T-helper 2 cell treated with Interferon-gamma antibody and Interleukin-4, amounts not matched to agents 5 μg/mL and 100 μg/mL, for 36 hours (primary cell): ENCODE measurements at places on chromosomes 2 and 18.

DNA sequence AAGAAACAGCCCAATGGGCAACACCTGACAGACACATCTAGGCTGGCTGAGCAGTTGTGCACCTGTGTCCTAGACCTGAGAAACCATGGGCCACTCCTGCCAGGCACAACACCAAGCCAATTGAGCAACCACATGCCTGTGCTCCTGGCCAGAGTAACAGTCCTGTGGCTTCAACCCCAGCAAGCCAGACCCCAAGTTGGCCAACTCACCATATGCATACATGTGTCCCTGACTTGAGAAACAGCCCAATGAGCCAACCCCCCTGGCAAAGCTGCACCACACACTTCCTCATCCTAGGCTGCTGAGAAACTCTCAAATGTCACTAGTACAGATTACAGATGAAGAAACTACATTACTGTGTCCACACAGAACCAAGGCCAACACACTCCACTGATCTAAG, 36.6 kb downstream of the USP34 start:
- no peak for DNase-seq

- DNase-seq, result no peak
Observed at GRCh38 chr2:236866542-236867340, 218.9 kb upstream of the COPS8 start.

- no peak for DNase-seq
Observed at GRCh38 chr2:73100956-73101355, 11.8 kb downstream of the RAB11FIP5 start.

GRCh38 chr2:134310107-134311079, 56.5 kb downstream of the MGAT5 start:
- DNase-seq, result no peak

GRCh38 chr18:49170925-49171505, 220.2 kb upstream of the SMAD7 start:
- no peak for DNase-seq
